ENCODE measurements at places on chromosomes 13 and 19.
A peak's percentile ranks its signal among the peaks of the same experiment; 100 is the strongest.

- no peak for DNase-seq
Measured at GRCh38 chr13:50509167-50509566, 334.3 kb downstream of the DLEU7 start.

DNA sequence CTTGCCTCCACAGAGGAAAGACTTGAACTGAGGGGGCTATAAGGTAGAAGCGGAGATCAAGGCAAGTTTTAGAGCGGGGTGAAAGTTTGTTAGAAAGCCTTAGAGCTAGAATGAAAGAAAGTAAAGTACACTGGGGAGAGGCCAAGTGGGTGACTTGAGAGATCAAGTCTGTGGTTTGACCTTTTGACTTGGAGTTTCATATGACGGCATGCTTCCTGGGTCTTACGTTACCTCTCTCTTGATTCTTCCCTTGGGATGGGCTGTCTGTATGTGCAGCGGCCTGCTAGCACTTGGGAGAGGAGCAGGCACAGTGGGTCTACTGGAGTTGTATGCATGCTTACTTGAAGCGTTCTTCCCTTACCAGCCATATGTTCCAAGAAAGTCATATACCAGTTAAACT lies 1768.5 kb downstream of the PCDH9 start:
- DNase-seq: no peak

GRCh38 chr13:40345149-40345514 lies 321.3 kb downstream of the FOXO1 start:
- DNase-seq: no peak

DNA sequence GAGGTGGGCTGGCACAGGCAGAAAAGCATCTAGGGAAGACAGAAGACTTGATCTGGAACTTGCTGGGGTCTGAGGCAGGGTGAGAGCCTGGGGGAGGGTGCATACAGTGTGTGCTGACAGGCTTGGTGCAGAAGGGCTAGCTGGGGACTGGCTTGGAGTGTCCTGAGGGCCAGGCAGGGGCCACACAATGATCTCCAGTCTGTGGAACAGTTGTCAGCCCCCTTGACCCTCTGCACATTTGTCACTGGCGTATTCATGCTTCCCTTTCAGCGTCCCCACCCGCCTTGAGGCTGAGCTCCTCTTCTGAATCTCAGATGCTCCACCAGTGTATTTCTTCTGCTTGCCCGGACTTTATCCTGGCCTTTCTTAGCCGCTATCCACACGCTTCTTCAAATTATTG lies 2.8 kb upstream of the MICU2 start:
- DNase-seq: no peak

DNA sequence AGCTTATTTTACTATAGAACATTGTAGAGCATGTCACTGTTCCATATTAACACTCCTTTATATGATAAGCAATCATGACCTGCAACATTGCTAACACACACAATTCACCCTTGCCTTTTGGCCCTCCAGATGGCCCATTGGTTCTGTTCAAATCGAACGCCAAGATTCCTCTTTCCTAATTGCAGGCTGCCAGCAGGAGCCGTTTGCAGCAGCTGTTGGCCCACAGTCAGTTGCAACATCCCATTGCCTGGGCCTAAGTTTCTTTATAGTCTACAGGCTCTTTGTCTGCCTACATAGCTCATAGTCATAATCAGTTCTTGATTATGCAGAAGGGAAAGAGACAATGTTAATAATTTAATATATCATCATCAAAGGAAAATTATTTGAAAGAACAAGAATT lies 37.6 kb downstream of the KCTD12 start:
- DNase-seq: no peak

GRCh38 chr19:5285311-5285710 lies 55.3 kb downstream of the PTPRS start:
- no peak for DNase-seq

GRCh38 chr13:112065867-112066623 lies 904 bp upstream of the SOX1 start:
- DNase-seq: no peak

DNA sequence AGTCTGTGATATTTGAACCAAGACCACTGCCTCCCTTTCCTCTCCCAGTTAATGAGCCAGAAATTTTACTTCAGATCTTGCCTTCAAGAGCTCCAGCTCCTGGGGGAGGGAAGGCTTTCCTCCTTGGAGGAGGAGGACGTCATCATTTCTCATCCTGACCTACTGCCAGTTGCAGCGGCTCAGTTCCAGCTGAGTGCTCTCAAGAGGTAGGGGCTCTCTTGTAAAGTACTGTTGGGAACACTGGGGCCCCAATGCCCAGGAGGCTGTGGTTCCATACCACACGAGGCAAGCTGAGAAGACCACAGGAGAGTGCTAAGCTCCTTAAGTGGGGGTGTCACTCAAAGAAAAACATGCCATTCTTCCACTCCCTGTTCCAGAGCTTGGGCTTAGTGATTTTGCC lies 36.2 kb downstream of the METTL21C start:
- DNase-seq: no peak

DNA sequence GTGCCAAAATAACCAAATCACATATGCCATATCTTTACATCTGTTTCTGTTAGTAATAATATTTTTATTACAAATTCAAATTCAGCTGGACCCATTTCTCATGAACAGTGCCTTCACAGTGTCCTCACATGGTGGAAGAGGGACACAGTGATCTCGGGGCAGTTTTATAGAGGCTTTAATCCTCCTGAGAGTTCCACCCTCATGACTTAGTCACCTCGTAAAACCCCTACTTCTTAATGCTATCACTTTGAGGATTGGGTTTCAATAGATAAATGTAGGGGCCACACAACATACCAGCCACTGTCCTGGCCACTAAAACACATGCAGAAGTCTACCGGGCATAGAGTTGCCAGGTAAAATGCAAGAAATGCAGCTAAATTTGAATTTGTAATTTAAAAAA lies 201.5 kb downstream of the MYO16 start:
- no peak for DNase-seq

DNA sequence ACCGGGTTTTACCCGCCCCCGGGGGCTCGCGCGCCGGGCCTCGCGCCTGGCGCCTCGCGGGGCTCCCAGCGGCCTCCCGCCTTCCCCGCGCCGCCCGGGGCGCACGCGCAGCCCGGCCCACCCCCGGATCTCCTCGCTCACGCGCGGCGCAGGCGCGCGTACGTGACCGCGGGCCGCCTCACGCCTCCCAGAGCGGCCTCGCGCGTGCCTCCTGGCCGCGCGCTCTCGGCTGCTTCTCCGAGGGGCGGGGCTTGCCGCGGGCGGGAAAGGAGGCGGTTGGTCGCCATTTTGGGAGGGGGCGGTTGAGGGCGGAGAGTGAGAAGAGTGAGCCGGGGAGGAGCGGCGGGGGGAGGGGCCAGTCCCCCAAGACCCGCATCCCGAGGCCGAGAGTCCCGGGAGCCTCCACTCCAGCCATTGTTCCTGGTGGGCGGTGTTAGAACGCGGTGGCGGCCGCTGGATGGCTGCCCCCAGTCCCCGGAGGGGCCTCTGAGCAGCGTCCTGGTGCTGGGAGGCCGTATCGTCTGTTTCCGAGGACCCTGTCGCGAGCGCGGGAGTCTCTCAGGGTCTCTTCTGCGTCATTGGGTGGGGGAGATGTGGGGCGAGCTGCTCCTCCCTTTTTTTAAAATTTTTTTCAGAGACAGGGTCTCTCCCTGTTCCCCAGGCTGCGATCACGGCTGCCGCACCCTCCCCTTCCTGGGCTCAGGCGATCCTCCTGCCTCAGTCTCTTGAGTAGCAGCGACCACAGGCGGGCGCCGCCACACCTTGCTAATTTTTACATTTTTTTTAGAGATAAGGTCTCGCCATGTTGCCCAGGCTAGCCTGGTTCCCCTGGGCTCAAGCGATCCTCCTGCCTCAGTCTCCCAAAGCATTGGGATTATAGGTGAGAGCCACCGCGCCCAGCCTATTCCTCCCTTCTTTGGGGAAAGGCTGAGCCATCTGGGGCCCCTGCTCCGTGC lies at the start of gene ZNF541:
ZNF541 (minus strand) TSS at position 78 of the 956 bp plus-strand sequence. CDS start 17,292 bp downstream, outside the sequence.
- DNase-seq: peak; percentile 34

DNA sequence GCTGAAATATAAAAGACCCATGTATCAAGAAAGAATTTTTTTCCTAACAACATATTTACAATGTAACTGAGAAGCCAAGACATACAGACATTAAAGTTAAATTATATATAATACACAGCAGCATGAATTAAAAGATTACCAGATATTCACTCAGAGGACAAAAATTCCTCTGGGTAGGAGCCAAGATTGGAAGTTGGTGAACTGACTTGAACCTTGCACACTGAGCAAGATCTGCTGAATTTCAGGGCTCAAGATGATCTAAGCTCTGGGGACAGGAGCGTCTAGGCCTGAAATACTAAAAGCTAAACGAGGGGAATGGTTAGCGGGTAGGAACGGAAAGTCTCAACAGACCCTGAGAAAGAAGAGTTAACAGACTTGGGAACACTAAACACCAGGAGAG lies 8.5 kb downstream of the FOXO1 start:
- DNase-seq: no peak

- DNase-seq: no peak
Measured at GRCh38 chr13:76942363-76942762, 5.9 kb upstream of the ACOD1 start.

DNA sequence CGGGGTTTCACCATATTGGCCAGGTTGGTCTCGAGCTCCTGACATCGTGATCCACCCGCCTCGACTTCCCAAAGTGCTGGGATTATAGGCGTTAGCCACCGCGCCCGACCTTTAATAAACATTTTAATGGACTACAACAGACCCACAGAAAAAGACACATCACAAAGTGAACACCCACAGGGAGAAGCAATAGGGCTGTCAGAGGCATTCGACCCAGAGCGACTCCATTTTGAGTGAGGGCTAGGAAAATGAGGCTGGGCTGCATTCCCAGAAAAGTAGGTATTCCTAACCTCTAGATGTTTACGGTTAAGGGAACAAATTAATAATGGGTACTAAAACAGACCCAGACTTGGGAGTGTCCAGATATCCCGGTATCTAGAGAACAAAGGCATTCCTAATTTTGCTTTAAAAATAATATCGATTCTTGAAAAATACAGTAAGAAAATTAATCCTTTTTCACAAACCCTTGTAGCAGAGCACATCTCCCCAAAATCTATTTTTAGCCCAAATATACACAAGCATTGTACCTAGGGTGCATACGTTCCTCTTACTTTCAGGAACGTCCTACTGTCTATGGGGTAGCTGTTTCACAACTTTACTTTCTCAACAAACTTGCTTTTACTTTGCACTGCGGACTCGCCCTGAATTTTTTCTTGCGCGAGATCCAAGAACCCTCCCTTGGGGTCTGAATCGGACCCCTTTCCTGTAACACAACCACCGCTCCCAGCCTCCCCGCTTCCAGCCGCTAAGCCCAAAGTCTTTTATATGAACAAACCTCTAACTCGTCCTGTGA lies 811 bp upstream of the ZNF8 start:
- DNase-seq: no peak

GRCh38 chr19:45999653-46000121 lies 4.4 kb downstream of the CCDC61 start:
- peak; percentile 87 for DNase-seq

- DNase-seq: no peak
Measured at GRCh38 chr13:35512271-35512920, 35.9 kb upstream of the MAB21L1 start.

DNA sequence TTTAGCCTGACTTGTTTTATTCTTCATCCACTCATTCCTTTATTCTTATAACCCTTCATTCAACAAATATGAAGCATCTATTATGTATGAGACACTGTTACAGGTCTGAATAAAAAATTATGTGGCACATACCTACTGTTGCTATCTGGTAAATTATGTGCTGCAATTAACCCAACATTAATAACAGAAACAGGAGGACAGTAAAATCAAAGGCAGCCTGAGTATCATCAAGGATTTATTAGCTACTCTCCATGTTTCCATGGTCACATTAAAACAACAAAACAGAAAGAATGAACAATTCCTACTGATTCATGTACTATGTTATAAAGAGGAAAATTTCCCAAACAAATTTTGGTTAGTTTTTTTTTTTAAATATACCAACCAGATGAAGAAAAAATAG lies 43.9 kb downstream of the RAP2A start:
- no peak for DNase-seq

DNA sequence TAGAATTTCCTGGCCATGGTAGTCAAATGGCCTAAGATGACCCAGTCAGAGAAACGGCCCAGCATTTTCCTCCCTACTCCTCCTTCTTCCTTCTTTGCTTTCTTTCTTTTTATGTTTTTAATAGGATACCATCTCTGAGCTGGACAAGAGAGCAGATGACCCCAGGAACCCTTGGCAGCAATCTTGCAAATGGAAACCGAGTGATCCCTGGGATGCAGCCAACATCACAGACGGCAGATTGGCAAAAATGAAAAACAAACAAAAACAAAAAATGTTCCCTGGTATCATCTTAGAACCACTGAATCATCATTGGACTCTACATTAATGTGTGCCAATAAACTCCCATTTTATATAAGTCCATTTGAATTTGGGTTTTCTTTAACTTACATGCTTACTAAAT lies 424.4 kb downstream of the FGF14 start:
- DNase-seq: peak; percentile 82

DNA sequence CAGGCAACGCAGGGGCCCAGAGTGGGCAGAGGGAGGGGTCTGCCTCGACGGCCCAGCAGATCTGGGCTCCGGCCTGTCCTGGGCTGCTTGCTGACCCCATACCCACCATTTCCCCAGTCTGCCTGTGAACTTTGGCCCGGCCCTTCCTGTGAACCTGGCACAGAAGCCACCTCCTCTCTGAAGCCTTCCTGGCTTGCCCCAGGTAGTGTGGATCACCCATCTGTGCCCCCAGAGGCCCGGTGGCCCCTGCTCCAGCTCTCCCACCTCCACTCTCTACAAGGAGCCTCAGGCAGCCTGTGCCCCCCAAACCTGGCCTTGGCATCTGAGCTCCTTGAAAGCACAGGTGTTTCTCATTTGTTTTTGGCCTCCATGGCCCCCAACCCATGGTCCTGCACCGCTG lies 15.7 kb downstream of the PLEKHF1 start:
- no peak for DNase-seq

DNA sequence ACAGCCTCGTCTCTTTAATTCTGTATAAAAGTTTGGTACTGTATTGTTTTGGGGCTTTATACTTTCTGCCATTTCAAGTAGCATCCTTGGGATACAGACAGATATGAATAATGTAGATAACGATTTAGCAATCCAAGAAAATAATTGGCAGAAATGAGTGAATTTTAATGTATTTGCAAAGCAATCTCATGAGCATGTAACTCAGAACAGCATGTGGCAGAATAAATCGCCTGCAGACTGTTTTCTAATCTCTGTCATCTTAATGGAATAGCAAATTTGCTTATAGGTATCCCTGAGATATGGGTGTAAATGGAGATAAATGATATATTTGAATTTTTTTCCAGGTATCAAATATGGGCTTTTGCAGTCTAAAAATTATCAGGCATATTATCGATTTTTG lies 166.0 kb downstream of the GPC5 start:
- no peak for DNase-seq

GRCh38 chr19:14218620-14219330 lies 12.8 kb upstream of the ADGRL1 start:
- no peak for DNase-seq
